ENCODE measurements at places on chromosomes 5 and 9. TPM values are rescaled to one million over a fixed set of nuclear protein-coding genes. Genes with fewer than 3 reads are reported as not detected.

DNA sequence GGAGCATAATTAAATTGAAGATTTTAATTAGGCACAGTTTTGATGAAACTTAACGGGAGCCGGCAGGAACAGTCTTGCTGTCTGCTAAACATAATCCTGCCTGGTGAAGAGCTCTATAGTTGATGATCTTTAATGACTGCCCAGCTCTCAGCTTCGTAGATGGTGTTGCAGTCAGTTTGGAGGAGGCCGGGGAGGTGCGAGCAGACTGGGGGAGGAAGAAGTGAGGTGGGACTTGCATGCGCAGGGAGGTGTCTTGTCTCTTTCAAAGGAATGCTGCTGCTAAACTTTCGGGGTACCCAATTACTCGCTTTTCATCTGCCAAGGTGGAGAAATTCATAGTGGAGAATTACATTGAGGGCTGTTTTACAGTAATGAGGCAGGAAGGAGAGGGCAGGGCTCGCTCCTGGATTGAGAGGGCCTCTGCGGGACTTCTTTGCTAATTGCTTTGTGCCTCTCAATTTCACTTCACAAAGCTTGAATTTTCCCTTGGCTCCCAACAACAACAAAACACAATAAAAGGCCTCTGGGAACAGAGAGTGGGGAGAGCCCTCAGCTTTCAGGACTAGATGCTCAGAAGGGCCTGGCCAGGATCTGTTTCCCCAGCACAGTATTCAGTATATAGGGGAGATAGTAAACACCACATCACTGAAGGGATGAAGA, 257.9 kb upstream of the ADRA1B start:
- DNase-seq: no peak
- no peak overlapping the region for H3K4me3 ChIP-seq
- no peaks in the 10 kb centered on the region for H3K27me3 ChIP-seq
- no peaks in the 10 kb centered on the region for H3K4me1 ChIP-seq

The SYK gene
- 1.4 TPM for total RNA-seq

GRCh38 chr5:15020736-15021135, 149.2 kb upstream of the ANKH start:
- no peak overlapping the region for H3K4me3 ChIP-seq
- peaks cover 11% of the 10 kb centered on the region for H3K27me3 ChIP-seq
- no peaks in the 10 kb centered on the region for H3K36me3 ChIP-seq
- H3K27ac ChIP-seq: no peak overlapping the region
- no peak for DNase-seq
- H3K4me1 ChIP-seq: no peaks in the 10 kb centered on the region

GRCh38 chr9:87256973-87257372, 240.7 kb upstream of the DAPK1 start:
- no peaks in the 10 kb centered on the region for H3K27me3 ChIP-seq
- no peaks in the 10 kb centered on the region for H3K36me3 ChIP-seq
- peaks cover 4% of the 10 kb centered on the region for H3K4me1 ChIP-seq
- H3K27ac ChIP-seq: no peak overlapping the region

GRCh38 chr5:135559354-135559753, 19.4 kb downstream of the CXCL14 start:
- H3K4me1 ChIP-seq: no peaks in the 10 kb centered on the region
- H3K27me3 ChIP-seq: peaks cover 9% of the 10 kb centered on the region
- H3K36me3 ChIP-seq: no peaks in the 10 kb centered on the region
- DNase-seq: peak; percentile 70
- H3K4me3 ChIP-seq: no peak overlapping the region

- no peaks in the 10 kb centered on the region for H3K4me1 ChIP-seq
- H3K27ac ChIP-seq: no peak overlapping the region
- H3K27me3 ChIP-seq: no peaks in the 10 kb centered on the region
- peak; percentile 73 for DNase-seq
- peak overlapping the region; percentile 85 for H3K4me3 ChIP-seq
Observed at GRCh38 chr9:129822898-129823541, 916 bp downstream of the TOR1A start.

The FOXD4 gene
- not detected for total RNA-seq

DNA sequence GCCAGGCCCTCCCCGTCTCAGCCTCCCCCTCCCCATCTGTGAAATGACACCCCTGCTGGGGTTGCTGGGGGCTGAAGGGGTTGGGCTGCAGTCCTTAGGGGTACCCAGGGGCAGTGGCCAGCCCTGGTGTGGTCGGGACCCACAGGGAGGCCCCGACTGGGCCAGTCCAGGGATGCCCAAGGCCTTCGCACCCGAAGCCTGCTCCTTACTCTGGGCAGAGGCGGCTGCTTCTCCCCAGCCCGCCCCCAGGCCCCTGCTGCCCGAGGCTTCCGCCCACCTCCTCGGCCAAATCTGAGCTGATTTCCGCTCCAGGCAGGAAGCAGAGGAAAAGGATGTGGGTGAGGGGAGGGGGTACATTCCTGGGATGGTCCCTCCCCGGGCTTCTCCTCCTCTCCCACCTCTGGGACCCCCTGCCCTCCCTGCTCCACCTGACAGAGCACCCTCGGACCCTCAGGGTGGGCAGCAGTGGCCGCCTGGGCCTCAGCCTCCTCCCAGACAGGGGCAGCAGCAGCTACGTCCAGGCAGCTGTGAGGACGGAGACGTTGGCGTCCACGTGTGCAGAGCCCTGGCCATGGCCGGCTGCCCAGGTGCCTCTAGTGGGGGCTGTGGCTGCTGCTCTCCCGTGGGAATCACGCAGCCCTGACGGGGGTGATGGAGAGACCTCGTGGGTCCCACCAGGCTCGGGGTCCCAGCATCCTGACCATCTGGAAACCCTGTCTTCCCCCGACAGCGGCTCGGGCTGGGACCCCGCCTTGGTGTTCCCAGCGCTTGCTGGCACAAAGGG, 4.2 kb upstream of the NRARP start:
- H3K4me1 ChIP-seq: no peaks in the 10 kb centered on the region
- peak; percentile 65 for DNase-seq
- no peak overlapping the region for H3K4me3 ChIP-seq
- H3K36me3 ChIP-seq: no peaks in the 10 kb centered on the region
- peak overlapping the region; percentile 98 for H3K27ac ChIP-seq

DNA sequence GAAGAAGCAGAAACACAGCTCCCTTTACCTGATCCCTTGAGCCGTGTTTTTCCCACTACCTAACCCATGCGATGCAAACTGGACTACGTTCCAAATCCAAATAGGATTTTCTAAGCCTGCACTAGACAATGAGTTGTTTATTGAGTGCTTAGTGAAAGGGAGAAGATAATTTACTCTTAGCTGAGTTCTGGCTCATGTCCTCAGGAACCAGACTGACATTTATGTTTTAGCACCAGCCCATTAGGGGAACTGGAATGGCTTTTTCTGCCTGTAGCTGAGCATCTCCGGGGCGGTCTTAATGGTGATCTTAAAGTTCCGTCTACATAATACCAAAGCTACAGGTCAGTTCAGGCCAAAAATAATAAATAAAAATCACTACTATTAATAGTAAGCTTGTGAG, 81.5 kb downstream of the SH3TC2 start:
- no peak overlapping the region for H3K27ac ChIP-seq
- no peak for DNase-seq
- H3K4me1 ChIP-seq: peaks cover 7% of the 10 kb centered on the region
- no peak overlapping the region for H3K4me3 ChIP-seq

The GCNT4 gene
- total RNA-seq: 2.5 TPM

DNA sequence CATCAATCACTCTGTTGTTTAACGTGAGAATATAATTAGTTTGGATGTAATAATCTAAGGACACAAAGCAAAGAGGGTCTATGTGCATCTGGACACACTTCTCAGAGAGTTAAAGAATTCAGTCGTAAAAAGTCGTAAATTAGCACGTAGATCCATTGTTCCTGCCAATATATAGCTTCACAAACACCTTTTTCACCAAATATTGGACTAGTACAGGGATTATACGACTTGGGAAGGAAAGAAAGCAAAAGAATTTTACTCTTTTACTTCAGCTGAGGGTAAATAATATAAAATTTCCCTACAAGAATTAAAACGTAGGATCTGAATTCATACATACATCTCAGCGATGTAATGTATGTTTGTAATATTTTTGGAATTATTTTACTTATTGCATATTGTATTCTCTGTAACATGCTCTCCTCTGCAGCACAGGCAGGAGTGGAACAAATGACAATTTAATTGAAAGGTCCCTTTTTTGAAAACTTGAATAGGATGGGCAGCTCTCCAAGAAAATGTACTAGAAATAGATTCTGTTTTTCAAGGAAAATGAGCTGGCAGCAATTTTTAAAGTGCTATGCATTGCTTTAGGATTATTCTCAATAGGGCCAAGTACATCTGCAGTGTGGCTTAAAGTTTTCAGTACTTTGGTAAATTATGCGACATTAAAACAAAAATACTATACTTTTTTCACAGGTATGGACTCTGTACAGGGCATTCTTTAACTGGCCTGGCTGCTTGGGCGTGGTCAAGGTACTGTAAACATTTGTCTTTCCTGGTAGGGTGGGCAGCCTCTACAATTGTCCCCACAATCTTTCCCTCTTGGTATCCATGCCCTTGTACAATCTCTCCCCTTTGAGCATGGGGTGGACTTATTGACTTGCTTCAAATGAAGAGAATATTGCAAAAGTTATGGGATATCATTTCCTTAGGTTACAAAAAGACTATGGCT, 39.7 kb upstream of the HSD17B4 start:
- H3K27me3 ChIP-seq: no peaks in the 10 kb centered on the region
- H3K4me3 ChIP-seq: peak overlapping the region; percentile 78
- peaks cover 11% of the 10 kb centered on the region for H3K4me1 ChIP-seq
- DNase-seq: no peak
- H3K36me3 ChIP-seq: no peaks in the 10 kb centered on the region

The GNAQ gene
- total RNA-seq: 57.6 TPM

The NUTM2G gene
- total RNA-seq: not detected

The TSSK1B gene
- total RNA-seq: not detected

DNA sequence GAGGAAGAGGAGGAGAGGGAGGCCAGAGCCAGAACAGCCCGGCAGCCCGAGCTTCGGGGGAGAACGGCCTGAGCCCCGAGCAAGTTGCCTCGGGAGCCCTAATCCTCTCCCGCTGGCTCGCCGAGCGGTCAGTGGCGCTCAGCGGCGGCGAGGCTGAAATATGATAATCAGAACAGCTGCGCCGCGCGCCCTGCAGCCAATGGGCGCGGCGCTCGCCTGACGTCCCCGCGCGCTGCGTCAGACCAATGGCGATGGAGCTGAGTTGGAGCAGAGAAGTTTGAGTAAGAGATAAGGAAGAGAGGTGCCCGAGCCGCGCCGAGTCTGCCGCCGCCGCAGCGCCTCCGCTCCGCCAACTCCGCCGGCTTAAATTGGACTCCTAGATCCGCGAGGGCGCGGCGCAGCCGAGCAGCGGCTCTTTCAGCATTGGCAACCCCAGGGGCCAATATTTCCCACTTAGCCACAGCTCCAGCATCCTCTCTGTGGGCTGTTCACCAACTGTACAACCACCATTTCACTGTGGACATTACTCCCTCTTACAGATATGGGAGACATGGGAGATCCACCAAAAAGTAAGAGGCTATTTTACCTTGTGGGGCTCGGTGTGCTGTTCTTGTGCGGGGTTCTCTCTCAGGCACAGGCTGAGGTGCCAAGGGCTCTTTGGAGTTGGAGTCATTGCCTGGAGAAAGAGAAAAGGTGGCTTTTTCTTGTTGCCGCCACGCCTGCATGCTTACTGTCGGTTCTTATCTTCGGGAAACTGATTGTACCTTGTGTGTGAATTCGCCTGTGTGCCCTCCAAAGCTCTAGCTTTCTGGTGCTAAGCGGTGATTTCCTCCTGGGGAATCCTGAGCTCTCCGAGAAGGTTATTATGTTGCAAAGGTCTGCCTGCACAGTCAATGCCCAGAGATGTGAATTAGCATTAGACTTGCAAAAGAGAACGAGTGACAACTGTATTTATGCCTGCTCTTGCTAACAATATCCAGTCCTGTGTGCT, at the start of gene ISL1:
Gene ISL1 (plus strand): TSS at position 318 of the 991 bp plus-strand sequence. CDS start 224 bp downstream, at position 542.
- H3K36me3 ChIP-seq: no peaks in the 10 kb centered on the region
- peak; percentile 97 for DNase-seq
- H3K27ac ChIP-seq: no peak within 1 kb of the TSS
- H3K27me3 ChIP-seq: peaks cover 95% of the 10 kb centered on the region
- peak within 1 kb of the TSS; percentile 81 for H3K4me3 ChIP-seq

DNA sequence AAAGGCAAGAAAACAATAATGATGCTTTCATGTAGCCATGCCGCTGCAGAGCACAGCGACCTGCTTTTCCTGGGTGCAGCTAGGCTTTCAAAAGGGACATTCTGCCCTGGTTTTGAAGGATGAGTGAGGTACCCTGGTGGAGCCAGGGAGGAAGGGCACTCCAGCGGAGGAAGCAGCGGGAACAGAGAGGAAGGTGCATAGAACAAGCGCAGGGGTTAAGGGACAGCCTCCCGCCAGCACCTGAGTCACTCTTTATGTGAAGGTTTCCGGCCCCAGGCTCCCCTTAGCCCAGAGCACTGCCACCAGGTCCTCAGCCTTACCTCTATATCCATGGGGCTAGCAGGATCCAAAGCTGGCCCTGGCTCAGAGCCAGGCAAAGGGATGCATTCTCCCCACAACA, 221.1 kb downstream of the CDK5RAP2 start:
- H3K4me3 ChIP-seq: no peak overlapping the region
- no peak overlapping the region for H3K27ac ChIP-seq
- peak; percentile 72 for DNase-seq
- H3K36me3 ChIP-seq: no peaks in the 10 kb centered on the region
- peaks cover 50% of the 10 kb centered on the region for H3K27me3 ChIP-seq

DNA sequence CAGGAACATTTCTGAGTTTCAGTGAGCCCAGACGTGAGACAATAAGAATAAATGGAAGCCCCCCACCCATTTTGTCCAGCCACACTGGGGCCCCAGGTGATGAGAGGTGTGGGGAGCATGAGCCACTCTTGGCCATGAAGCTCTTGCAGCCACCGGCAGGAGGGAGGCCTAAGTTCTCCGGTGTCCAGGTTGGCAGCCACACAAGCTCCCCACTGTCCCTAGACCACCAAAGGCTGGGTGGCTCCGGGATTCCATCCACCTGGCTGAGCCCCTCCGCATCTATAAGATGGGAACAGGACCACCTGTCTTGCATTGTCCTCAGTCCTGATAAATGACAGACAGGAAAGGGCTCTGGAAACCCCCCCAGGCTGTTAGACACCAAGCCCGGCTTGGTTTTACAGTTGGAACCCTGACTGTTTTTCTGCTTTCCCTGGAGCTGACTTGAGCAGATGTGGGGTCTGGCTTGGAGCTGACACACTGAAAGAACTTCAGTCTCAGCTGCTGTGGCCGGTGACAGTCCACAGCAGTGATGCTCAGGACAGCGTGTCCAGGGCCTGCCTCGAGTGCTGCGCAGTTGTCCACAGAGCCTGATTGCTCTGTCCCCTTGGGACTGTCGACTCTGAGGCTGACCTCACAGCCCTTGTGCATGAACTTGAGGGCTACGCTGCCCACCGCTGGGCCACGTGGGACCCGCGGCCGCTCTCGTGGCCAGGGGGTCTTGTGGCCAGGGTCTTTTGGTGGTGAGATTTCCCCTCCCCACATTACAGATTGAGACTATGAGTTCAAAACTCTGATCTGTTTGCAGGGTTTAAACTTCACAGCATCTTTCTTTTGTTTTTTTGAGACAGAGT, 74.8 kb downstream of the PSMB7 start:
- DNase-seq: no peak
- no peaks in the 10 kb centered on the region for H3K4me1 ChIP-seq
- no peaks in the 10 kb centered on the region for H3K27me3 ChIP-seq
- no peak overlapping the region for H3K27ac ChIP-seq

- no peak for DNase-seq
- H3K27ac ChIP-seq: no peak overlapping the region
- H3K36me3 ChIP-seq: no peaks in the 10 kb centered on the region
- peaks cover 7% of the 10 kb centered on the region for H3K4me1 ChIP-seq
Observed at GRCh38 chr5:132799392-132799791, 13.7 kb upstream of the SOWAHA start.
